ENCODE measurements at places on chromosomes 2 and 18.

DNA sequence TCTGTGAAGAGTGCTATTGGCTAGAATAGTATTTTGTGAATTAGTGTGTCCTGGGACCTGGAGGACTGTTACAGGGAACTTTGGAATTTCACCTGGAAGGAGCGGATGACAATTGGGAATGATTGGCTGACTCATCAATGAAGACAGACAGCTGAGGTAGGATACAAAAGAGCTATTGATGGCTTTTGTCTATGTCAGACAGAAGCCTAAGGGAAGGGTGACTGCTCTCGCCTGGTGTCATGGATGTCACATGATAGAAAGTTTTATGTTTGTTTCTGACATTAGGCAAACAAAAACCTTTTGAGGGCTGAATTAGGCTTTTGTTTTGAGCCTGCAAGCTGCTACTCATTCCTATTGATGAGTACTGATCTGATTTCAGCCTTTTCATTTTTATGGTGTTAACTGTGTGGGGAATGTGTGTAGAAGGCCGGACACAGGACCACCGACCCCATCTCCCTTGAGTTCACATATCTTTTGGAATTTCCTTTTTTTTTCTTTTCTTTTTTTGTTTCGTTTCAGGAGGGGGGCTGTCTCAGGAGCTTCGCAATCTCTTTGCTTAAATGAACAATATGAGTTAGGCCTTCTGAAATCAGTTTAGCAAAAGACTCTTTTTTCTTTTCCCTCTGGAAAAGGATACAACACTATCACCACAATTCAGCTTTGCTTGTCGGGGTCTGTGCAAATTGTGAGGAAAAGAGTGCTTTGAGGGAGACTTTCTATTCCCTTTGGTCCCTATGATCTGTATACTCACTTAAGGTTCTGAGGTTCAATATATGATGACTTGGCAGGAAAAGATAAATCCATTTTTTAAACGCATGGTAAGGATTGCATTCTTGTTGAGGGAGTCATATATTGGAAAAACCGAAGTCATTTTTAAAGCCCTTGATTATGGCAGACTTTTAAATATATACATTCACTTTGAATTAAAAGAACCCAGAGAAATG is 207.9 kb upstream of the FIGN start:
- no peak for DNase-seq

DNA sequence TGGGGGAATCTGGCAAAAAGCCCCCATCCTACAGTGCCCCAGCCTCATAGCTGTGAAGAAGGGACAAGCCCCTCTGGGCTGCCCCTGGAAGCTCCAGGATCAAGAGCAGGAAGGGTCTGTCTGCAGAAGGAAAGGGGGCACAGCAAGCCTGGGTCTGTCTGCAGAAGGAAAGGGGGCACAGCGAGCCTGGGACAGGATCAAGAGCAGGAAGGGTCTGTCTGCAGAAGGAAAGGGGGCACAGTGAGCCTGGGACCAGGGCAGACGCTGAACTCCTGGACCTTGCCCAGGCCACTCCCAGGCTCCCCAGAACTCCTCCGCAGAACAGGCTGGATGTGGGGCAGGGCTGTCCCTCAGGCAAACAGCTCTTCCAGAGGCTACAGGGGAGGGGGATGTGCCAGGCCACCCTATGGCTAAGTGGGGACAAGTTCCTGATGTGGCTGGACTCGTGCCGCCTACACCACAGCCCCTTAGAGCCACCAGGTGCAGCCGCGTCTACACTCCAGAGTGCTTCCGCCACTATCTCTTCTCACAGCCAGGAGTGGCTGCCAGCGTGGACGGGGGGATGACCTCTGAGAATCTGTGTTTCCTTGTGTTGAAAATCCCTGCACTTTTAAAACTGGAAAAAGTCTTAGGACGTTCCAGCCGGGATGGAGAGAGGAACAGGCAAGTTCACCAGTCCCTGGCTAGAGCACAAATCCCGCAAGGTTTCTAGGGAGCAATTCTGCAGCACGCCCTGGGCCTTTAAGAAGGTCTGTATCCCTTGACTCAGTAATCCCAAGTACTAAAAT is 20.8 kb downstream of the KIF1A start:
- no peak for DNase-seq

- peak; percentile 67 for DNase-seq
These were observed 375.1 kb upstream of the ID2 start for GRCh38 chr2:8306530-8307351.

DNA sequence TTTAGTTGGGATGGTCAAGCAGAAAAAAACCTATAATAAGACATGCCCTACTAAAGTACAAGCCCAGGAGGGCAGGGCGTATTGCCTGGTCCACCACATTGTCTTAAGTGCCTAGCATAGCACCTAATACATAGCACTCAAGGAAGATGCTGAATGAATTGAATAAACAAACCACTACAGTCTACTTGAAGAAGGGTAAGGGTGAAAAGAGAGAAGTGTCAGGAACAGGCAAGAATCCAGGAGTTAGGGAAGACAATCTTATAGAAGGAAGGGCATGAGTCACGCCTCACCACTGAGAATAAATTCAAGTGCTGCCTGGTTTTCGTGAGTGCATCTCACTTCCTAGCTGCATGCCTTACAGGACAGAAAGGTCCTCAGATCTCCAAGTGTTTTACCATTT is 13.9 kb downstream of the SLC19A3 start:
- DNase-seq, result no peak

GRCh38 chr18:48942554-48943261 is 8.1 kb downstream of the SMAD7 start:
- peak; percentile 94 for DNase-seq

- no peak for DNase-seq
These were observed 156.9 kb downstream of the COL4A4 start for GRCh38 chr2:227007148-227007547.

DNA sequence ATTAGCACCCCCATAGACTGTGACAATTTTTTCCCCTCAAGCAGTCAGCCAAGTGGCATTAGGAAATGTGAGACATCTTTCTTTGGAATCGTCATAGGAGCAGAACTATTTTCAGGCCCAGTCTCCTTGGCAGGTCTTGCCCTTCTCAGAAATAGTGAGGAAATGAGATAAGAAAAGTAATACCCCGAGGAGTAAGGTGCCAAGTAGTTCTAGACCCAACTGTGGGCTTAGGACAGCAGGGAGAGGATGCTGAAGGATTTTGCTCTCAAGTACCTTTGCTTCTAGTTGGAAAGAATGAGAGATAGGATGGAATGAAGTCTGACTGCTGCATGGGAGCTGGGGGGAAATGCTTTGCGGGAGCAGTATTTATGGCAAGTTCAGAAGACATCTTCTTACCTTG is 31.8 kb downstream of the PRKCE start:
- DNase-seq, result no peak

GRCh38 chr2:121480826-121481225 is 49.9 kb upstream of the RNU4ATAC start:
- DNase-seq, result peak; percentile 95

DNA sequence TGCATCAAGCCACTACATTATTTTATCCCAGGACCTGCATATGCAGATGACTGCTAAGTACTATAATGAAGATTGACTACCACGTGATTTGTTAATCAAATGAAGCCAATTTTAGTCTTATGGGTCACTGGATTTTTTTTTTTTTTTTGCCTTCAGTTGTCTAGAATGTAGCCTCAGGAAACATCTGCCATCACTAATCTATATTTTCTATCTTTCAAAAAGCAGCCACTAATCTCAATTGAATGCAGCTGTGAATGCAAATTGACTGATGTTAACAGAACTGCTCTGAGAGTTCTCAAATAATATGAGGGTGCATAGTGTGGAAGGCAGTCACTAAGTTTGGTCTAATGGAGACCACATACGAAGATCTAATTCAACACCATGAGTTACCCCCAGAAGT is 106.3 kb downstream of the ABCA12 start:
- DNase-seq, result no peak

- DNase-seq, result peak; percentile 44
These were observed 112.2 kb downstream of the ZNF385B start for GRCh38 chr2:179749210-179749609.

GRCh38 chr2:231132129-231132528 is 7.3 kb upstream of the HTR2B start:
- DNase-seq, result no peak

GRCh38 chr2:231391981-231392380 is 3.5 kb upstream of the B3GNT7 start:
- no peak for DNase-seq

DNA sequence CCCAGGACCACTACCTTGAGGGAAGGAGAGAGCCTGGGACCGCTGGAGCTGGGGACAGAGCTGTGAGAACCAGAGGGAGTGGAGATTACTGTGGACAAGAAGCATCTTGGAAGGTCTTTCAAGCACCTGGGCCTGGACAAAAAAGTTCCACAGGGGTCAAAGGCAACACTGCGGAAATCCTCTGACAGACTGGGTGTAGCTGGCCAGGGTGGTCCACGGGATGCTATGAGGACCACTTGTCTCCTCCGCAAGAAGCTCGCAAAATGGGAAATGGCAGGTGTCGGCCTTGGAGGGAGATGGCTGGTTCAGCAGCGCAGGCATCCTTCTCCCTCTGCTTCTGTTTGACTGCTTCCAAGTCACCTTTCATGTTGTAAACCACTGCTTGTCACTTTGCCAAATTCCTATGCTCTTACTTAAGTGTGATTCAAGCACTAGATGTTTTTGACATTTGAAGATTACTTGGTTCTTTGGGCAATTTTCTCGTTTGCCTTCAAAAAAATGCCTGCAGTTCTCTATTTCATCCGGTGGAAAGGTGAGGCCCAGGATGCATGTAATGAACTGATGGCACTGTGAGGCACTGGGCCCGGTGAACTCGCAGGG is 27.7 kb downstream of the KLHL29 start:
- peak; percentile 49 for DNase-seq

DNA sequence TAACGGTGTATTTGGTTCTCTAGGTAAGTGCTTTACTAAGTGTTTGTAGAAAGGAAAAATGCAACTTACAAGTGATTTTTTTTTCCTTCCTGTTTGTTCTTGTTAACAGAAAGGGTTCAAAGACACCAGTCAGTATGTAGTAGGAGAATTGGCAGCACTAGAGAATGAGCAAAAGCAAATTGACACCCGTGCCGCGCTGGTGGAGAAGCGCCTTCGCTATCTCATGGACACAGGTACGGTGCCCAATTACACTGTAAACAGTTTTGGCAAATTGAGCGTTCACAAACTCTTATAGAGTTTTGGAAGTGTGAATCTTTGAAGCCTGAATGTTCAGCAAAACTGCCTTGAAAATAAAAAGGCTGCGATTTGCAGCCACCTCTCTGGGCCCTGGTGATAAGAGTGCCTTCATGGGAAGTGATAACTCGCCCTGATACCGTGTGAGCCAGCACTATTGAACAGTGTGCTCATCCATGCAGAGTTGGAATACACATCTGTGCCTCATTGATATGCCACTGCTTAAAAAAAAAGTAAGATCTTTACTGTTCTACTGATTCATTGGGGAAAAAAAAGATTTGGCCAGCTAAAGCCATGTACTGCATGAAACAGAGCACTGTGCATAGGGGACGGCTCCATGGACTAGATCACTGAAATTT is 54.0 kb upstream of the OTX1 start:
- no peak for DNase-seq

GRCh38 chr2:232549655-232550353 is 553 bp downstream of the TIGD1 start:
- DNase-seq, result no peak

DNA sequence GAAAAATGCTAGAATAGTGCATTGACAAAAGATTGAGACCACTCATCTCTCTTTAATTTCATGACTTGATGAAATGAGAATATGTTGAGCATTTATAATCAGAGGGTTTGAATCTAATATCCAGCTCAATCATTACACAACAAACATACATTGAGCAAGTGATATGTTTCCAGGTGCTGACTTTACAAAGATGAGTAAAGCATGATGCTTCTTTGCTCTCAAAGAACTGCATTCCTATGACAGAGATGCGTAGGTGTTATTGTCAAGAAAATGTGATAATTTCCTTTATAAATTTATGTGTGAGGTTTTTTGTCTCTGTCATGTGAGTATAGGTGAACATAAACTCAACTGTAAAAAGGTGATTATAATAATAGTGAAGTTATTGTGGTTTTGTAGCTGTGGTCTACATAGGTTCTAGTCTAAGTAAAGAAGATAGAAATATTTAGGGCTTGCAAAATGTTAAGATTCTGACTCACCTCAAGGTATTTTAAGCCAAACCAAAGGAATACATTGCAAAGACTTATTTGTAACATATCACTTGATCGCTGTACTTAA is 389.8 kb downstream of the GALNT13 start:
- no peak for DNase-seq

DNA sequence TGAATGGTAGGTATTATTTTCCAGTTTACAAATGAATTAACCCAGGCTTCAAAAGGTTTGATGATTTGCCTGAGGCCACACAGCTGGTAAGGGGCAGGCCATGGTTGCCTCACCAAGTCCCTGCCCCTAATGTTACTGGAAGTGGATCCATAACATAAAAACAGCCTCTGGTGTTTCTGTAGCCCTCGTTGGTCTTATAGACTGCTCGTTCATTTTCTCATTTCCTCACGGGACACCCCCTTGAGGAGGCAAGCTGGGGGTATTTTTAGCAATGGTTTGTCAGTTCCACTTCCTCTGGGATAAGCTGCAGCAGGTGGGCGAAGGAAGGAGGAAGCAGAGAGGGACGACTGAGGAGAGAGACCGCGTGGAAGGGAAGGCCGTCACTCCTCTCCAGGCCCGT is 32.9 kb upstream of the NDUFV2 start:
- no peak for DNase-seq

DNA sequence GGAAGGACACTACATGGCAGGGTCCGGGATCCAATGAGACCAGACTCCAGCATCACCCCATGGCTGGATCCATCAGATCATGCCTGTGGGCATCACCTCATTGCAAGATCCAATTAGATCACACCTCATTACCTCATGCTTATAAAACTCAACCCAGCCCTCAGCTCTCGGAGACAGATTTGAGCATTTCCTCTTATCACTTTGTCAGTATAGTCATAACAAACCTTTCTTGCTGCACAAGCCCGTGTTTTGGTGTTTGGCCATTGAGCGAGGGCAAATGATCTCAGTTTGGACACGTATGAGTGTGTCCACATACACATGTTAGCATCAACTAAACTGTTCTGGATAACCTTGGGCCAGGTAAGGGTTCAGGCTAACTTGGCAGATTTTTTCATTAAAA is 58.8 kb downstream of the CCDC195 start:
- no peak for DNase-seq

GRCh38 chr18:55546851-55547704 is 40.9 kb downstream of the TCF4 start:
- peak; percentile 86 for DNase-seq

- peak; percentile 71 for DNase-seq
These were observed 402.9 kb upstream of the SLC14A2 start for GRCh38 chr18:45212181-45213039.

DNA sequence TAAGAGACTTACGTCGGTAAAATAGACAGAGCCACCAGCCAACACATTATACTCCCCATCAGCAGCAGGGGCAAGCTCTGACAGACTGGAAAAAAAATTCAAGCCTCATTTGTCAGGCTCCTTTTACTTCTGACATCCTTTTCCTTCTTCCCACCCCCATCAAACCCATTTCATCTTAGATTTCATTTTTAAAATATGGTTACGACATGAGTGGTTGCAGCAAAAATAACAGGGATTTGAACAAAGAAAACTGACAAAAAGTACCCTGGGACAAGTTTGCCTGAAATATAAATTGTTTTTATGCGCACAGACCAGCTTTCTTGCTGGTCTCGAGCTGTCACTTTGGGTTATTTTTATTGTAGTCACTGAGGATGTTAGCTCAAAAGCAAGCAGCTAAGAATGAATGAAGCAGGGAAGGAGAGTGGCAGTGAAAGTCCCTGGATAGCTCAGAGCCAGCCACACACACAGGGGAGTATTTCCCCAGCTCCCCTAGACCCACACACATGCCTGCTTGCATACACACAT is 30.7 kb upstream of the LINC00305 start:
- no peak for DNase-seq

Measured in astrocyte of the spinal cord (primary cell).